ENCODE measurements at places on chromosomes 3 and 15. TPM values are rescaled to one million over a fixed set of nuclear protein-coding genes. Genes with fewer than 3 reads are reported as not detected.

The TMC3 gene
- 0.07 TPM for polyA plus RNA-seq

The PXYLP1 gene
- polyA plus RNA-seq: 9.3 TPM

The SLC51A gene
- 6.7 TPM for polyA plus RNA-seq

The CCRL2 gene
- not detected for polyA plus RNA-seq

GRCh38 chr3:127978636-127979035, 63.6 kb downstream of the KBTBD12 start:
- no peak overlapping the region for H3K4me3 ChIP-seq
- H3K4me1 ChIP-seq: no peaks in the 10 kb centered on the region
- no peaks in the 10 kb centered on the region for H3K27me3 ChIP-seq
- no peak for DNase-seq
- H3K27ac ChIP-seq: no peak overlapping the region

DNA sequence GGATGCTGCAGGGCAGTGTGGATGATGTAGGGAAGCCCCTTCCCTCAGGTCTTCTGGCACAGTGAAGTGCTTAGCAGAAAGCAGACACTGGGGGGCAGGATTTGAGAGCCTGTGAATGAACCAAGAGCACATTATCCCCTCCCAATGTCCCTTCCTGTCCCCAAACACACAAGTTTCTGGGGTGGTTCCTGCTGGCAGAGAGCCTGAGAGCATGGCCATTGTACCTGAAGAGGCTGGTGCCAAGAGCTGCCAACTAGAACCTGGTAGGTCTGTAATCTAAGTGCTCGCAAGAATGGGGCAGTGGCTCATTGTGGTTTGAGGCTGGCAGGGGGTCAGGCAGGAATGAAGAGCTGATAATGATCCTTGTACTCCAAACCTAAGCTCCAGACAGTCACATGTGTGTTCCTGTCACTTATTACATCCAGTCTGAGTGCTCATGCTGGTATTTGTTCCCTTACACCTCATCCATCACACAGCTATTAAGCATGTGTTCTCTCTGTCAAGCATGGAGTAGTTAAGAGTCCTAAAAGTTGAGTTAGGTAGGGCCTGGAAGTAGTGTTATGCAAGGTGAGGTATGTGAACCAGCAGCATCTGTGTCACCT, 6.7 kb upstream of the CCR1 start:
- H3K27me3 ChIP-seq: no peaks in the 10 kb centered on the region
- no peaks in the 10 kb centered on the region for H3K36me3 ChIP-seq
- peak; percentile 79 for DNase-seq
- H3K4me3 ChIP-seq: no peak overlapping the region
- H3K4me1 ChIP-seq: no peaks in the 10 kb centered on the region

- no peak overlapping the region for H3K4me3 ChIP-seq
- H3K27ac ChIP-seq: no peak overlapping the region
- no peak for DNase-seq
Observed at GRCh38 chr3:182592747-182593146, 200.6 kb upstream of the ATP11B start.

DNA sequence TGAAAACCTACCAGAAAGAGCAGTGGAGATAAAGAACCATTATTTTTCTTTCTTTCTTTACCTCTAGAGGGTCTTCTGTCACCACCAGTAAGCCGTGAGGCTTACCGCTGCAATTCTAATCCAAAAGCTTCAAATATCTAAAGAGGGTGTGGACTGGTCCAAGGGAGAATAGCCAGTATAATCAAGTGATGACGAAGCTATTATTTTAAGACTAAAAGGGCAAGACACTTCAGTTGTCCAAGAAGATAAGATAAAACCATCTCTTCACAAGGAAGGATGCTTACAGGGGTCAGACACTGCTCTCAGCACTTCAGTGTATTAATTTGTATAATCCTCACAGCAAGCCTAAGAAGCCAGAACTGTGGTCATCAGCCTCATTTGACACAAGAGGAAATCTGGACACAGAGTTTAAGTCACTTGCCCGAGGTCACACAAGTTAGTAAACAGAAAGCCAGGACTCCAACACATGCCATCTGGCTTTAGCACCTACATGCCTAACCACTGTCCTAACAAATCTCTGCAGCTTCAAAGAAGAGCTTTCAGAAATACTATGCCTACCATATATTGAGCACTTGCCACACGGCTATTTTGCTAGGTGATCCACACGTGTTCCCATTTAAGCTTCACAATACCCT, 14.6 kb downstream of the HDC start:
- no peak overlapping the region for H3K27ac ChIP-seq
- H3K27me3 ChIP-seq: no peaks in the 10 kb centered on the region
- H3K4me3 ChIP-seq: no peak overlapping the region
- H3K36me3 ChIP-seq: no peaks in the 10 kb centered on the region

Measured in GM23338 (cell line).